Right lobe of liver (tissue), 6 donors: ENCODE measurements at places on chromosomes 11 and 22. TPM values are rescaled to one million over a fixed set of nuclear protein-coding genes. Genes with fewer than 3 reads are reported as not detected.

DNA sequence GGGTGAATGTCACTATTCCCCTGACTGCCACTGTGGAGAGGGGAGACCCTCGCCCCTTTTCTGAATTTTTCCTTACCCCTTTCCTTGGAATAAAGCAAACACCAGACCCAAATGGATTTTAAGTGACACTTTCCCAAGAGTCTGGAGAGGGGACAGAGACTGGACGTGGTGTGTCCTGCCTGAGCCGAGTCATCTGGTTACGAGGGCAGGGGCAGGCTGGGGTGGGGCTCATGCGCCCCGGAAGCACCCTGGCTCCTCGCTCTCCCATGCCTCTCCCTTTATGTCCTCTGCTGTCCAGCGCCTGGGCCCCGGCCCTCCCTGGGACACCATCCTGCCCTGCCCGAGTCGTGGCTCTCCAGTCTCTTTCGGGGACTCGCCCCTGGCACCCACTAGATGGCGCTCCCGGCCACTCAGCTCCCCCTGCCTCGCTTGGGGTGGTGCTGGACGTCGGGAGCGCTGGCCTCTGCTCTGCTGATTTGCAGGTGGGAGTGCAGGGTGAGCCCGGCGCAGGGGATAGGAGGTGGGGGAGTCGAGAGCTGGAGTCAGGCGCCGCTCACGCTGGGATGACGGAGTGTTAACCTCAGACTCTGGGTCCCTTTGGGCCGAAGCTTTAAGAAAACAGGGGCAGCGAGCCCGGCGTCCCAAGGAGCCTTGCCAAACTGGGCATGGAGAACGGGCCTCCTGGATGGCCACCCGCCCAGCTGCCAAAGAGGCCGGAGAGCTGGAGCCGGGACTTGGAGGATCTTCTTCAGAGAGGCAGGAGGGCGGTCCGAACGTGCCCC lies 89.8 kb downstream of the RPS6KA4 start:
- peak overlapping the region; percentile 14 for H3K4me3 ChIP-seq
- no peak overlapping the region for H3K27ac ChIP-seq

DNA sequence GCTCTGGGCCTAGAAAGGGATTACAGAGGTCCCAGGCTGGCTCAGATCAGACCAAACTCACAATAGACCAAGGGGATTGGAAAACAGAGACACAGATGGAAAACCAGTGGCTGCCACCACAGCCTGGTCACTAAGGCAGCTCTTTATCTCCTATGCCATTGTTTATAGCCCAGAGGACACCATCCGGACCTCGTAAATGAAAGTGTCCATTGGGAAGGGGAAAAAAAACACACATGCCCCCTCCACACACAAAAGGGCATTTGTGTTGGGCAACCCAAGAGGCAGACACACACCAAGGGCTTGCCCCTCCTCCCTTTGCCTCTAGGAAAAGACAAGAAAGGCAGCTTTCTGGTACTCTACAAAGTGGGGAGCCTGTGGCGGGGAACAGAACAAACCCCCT lies 85.9 kb downstream of the GAB2 start:
- no peak overlapping the region for H3K4me3 ChIP-seq
- no peaks in the 10 kb centered on the region for H3K27me3 ChIP-seq
- no peak overlapping the region for H3K27ac ChIP-seq
- H3K36me3 ChIP-seq: no peaks in the 10 kb centered on the region
- H3K4me1 ChIP-seq: no peaks in the 10 kb centered on the region
- no peak for DNase-seq

Gene KCNJ1
- not detected for total RNA-seq

Gene HORMAD2
- 1.6 TPM for total RNA-seq

Gene ANO9
- total RNA-seq: 0.25 TPM

DNA sequence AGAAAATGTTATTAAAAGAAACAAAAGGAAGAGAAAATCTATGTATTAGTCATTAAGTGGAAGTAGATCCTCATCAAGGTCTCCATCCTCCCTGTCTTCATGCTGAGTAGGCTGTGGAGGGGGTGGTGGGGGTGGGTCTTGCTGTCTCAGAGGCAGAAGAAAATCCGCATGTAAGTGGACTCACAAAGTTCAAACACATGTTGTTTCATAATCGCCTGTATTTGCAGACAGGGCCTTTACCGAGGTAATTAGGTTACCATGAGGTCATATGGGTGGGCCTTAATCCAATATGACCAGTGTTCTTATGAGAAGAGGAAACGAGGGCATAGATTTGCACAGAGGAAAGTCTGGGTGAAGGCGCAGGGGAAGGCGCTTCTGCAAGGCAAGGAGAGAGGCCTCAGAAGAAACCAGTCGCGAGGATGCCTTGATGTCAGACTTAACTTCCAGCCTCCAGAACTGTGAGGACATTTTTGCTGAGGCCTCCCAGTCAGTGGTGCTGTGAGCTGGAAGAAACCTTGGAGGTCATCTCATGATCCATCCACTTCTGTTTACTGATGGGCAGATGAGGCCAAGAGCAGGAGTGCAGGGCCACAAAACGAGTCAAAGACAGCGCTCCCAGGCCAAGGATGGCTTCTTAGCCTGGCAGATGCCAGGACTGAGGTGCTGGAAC lies 49.3 kb upstream of the THY1 start:
- no peak overlapping the region for H3K27ac ChIP-seq
- H3K4me3 ChIP-seq: no peak overlapping the region
- H3K36me3 ChIP-seq: no peaks in the 10 kb centered on the region
- H3K27me3 ChIP-seq: no peaks in the 10 kb centered on the region
- H3K4me1 ChIP-seq: no peaks in the 10 kb centered on the region

- H3K36me3 ChIP-seq: no peaks in the 10 kb centered on the region
- peak; percentile 68 for DNase-seq
- H3K27me3 ChIP-seq: no peaks in the 10 kb centered on the region
Measured at GRCh38 chr11:94775567-94776327, 7.6 kb downstream of the AMOTL1 start.

DNA sequence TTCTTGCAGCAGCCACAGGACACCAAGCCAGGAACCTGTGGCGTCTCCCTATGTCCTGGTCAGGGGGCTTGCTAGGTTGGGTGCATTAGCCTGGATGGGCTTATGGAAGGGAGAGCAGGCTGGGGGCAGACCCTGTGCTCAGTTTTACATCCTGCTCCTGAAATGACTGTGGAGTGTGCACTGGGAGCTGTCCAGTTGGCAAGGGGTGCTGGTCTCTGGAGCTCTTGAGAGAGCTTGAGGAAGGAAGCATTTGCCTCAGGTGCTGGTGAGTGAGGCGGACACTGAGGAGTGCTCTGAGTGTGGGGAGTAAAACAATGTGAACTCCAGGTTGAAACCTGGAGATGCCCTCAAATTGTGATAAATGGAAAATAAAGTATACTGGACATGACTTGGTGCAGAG lies 3.4 kb downstream of the SCGB1D4 start:
- no peaks in the 10 kb centered on the region for H3K36me3 ChIP-seq
- H3K27me3 ChIP-seq: no peaks in the 10 kb centered on the region
- DNase-seq: no peak
- H3K27ac ChIP-seq: no peak overlapping the region
- H3K4me3 ChIP-seq: no peak overlapping the region
- no peaks in the 10 kb centered on the region for H3K4me1 ChIP-seq

Gene TYR
- total RNA-seq: not detected

Gene FGF3
- total RNA-seq: not detected

Gene RASD2
- 0.05 TPM for total RNA-seq

DNA sequence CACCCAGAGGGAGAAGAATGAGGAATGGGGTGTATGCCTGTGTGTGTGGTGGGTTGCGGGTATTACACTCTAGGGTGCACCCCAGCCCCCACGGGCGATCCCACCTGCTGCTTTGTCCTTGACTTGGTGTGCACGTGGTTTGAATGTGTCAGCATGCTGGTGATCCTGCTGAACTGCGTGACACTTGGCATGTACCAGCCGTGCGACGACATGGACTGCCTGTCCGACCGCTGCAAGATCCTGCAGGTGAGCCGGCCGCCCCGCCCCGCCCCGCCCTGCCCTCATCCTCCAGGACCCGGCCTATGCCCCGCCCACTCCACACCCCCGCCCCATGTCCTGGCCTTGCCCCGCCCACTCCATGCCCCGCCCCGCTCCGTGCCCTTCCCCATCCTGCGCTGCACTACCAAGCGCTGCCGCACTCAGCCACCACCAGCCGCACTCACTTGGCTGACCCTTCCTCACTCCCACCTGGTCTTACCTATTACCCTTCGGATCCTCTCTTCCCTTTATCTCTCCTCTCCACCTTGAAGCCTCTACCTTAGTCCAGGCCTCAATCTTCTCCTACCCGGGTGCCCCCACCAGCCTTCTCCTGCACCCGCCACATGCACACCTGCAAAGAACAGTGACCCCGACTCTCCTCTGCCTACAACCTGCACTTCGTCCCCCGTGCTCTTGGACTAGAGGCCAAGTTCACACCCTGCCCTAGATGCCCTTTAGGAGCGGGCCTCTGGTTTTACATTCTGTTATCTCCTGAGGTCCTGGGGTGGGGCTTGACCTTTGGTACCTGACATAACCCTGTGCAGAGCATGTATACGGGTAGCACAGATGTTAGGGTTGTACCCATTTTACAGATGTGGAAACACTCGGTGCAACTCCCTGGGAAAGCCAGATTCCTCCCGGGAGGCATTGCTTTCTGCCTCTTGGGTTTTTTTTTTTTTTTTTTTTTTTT lies 27.7 kb downstream of the CACNA1I start:
- H3K27ac ChIP-seq: no peak overlapping the region
- DNase-seq: peak; percentile 60
- H3K4me1 ChIP-seq: no peaks in the 10 kb centered on the region
- no peak overlapping the region for H3K4me3 ChIP-seq

Gene TECTA
- total RNA-seq: 0.79 TPM

DNA sequence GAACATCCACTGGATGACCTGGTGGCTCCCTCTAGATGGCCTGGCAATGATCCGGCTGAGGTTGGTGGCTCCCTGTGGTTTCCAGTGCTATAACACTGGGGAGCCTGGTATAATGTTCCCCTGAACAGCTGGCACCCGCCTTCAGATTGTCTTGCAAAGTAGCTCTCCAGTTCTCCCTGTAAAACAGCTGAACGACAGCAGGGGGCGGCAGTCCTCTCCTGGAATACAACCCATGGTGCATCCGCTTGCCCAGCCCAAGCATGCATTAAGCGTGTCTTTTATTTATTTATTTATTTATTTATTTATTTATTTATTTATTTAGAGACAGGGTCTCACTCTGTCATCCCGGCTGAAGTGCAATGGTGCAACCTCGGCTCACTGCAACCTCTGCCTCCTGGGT lies 258.9 kb downstream of the BUD13 start:
- no peaks in the 10 kb centered on the region for H3K4me1 ChIP-seq
- peak; percentile 77 for DNase-seq
- no peak overlapping the region for H3K4me3 ChIP-seq
- no peak overlapping the region for H3K27ac ChIP-seq
- H3K27me3 ChIP-seq: no peaks in the 10 kb centered on the region

- peak overlapping the region; percentile 22 for H3K4me3 ChIP-seq
- no peaks in the 10 kb centered on the region for H3K4me1 ChIP-seq
- H3K27me3 ChIP-seq: peaks cover 29% of the 10 kb centered on the region
- no peak for DNase-seq
- no peaks in the 10 kb centered on the region for H3K36me3 ChIP-seq
Measured at GRCh38 chr11:14975252-14975587, 3.1 kb upstream of the CALCA start.

GRCh38 chr11:112634551-112634950 lies 326.7 kb upstream of the NCAM1 start:
- DNase-seq: no peak
- no peak overlapping the region for H3K27ac ChIP-seq
- no peaks in the 10 kb centered on the region for H3K4me1 ChIP-seq
- no peaks in the 10 kb centered on the region for H3K27me3 ChIP-seq
- no peak overlapping the region for H3K4me3 ChIP-seq
